ENCODE measurements at places on chromosomes 13 and 19.

DNA sequence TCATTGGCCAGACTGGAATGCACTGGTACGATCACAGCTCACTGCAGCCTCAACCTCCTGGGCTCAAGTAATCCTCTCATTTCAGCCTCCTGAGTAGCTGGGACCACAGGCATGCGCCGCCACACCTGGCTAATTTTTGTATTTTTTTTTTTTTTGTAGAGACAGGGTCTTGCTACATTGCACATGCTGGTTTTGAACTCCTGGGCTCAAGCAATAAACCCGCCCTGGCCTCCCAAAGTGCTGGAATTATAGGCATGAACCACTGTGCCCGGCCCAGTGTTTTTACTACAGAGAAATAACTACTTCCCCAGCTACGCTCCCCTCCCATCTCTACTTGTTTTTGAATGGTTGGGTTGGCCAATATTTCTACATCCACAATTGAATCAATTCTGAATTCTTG, 122.5 kb downstream of the RGCC start:
- no peak for DNase-seq

- DNase-seq, result no peak
These were observed 3.8 kb downstream of the TNNT1 start for GRCh38 chr19:55145232-55145631.

DNA sequence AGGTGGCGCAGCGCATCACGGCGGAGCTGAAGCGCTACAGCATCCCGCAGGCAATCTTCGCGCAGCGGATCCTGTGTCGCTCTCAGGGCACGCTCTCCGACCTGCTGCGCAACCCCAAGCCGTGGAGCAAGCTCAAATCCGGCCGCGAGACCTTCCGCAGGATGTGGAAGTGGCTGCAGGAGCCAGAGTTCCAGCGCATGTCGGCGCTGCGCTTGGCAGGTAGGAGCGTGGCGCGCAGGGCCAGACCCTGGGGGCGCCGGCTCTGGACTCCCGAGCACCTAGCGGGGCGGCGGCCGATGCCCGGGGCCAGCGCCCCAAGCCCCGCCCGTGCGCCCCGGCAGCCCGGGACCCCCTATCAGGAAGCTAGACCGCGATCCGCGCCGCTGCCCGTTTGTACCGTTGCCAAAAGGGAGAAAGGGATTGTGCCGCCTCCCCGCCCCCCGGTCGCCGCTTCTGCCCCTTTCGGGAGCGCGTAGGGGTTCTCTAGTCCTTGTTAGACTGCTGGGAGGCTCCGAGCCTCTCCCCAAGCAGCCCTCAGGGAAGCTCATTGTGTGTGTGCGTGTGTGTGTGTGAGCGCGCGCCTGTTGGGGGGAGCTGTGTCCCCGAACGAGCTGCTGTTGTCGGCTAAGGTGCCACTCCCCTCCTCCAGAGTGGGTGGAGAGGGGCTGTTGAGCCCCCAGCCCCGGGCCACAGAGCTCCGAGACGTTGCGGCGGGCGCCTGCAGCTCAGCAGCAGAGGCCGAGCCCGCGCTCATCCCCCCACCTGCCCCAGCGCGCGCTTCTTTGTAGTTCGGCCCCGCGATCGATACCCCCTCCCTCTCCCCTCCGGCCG, 1.5 kb downstream of the ONECUT3 start:
- no peak for DNase-seq

- DNase-seq, result peak; percentile 38
These were observed 20.5 kb downstream of the DZIP1 start for GRCh38 chr13:95624020-95624419.

GRCh38 chr19:46736531-46737297, 9.1 kb upstream of the FKRP start:
- no peak for DNase-seq
